ENCODE measurements at places on chromosomes 3 and 15.

DNA sequence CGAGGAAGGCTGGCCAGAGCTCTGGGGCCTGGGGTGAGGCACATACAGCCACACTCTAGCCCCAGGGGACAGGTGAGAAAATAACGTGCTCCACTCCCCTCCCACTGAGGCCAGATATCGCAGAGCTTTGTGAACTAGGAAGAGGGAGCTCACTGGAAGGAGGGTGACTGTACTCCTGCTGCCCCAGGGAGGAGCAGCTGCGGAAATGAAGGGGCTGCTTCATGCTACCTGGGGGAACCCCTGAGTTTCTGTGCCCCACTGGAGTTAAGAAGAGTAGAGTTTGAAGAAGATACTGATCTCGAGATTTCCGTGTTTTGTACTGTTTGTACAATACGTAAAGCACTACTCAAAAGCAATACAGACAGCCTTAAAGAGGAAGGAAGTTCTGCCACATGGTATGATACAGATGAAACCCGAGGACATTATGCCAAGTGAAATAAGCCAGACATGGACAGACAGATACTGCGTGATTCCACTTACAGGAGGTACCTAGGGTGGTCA lies 44.6 kb downstream of the CMTM6 start:
- peak; percentile 49 for DNase-seq

DNA sequence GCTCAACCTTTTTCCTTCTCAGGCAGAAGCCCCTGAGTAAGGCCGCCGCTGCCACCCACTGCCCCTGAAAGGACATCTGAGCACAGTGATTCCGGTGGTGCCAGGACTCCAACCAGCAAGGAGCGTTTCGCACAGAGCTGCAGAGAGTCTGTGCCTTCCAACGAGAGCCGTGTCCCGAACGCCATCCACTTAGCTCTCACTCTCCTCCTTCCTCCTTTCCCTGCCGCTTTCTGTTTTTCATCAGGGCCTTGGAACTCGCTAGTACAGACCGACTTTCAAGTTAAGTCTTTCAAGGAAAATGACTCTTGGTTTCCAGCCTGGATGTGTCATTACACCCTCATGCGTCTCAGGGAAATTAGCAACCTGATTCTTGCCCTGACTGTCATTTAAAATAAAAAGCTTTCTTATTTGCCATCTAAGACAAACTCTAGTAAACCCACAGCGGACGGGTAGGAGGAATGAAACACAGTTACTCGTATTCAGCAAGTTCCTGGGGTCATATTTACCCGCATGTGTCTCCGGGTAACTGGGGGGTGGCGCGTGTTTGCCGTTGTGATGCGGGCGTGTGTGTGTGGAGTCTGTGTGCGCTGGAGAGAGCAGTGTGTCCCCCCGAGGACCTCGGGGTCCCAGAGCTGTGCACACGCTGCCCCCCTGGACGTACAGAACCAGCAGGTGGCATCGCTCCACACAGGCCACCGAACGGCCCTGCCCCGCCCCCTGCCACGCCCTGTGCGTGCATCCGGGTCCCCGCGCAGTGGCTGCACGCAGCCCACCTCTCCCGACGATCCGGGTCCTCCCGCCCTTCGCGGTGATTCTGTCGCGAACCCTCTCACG lies 30.4 kb upstream of the ALDH1A3 start:
- peak; percentile 3 for DNase-seq

GRCh38 chr3:110814170-110815007 lies 257.2 kb upstream of the NECTIN3 start:
- DNase-seq: peak; percentile 1

GRCh38 chr15:43006991-43007390 lies 86.4 kb upstream of the TTBK2 start:
- no peak for DNase-seq

DNA sequence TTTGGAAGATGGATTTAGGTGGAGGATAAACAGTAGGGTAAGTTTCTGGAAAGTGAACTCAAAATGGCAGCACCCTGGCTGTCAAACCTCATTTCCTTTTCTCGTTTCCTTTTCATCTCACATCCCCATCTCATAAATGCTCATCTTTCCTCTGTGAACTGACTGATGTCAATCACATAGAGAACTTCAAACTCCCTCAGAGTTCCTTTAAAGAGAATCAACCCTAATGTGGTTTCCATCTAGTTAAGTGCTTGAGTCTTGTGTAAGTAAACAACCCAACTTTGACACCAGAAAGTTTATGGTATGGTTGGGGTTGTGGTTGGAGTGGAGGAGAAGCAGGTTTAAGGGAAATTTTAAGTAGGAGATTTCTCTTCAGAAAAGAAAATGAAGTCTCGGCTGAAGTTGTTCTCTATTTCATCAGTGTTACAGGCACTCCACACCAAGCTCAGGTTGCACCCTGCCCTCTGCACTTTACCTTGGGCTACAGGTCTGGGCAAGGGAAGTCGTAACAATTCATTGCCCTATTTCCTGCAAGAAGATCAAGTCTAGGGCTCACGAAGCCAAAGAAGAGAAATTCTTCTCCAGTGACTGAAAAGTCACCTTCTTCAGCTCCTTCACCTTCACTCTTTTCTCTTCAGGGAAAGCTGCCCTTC lies 34.4 kb upstream of the TNIK start:
- DNase-seq: no peak

- DNase-seq: no peak
Observed at GRCh38 chr3:57787867-57788623, 31.9 kb downstream of the SLMAP start.

- DNase-seq: no peak
Observed at GRCh38 chr3:35120026-35120425, 519.3 kb upstream of the ARPP21 start.

All from CD8-positive, alpha-beta memory T cell (primary cell).